Fibroblast of skin of right biceps (primary cell): ENCODE measurements at places on chromosomes 6 and 20.

DNA sequence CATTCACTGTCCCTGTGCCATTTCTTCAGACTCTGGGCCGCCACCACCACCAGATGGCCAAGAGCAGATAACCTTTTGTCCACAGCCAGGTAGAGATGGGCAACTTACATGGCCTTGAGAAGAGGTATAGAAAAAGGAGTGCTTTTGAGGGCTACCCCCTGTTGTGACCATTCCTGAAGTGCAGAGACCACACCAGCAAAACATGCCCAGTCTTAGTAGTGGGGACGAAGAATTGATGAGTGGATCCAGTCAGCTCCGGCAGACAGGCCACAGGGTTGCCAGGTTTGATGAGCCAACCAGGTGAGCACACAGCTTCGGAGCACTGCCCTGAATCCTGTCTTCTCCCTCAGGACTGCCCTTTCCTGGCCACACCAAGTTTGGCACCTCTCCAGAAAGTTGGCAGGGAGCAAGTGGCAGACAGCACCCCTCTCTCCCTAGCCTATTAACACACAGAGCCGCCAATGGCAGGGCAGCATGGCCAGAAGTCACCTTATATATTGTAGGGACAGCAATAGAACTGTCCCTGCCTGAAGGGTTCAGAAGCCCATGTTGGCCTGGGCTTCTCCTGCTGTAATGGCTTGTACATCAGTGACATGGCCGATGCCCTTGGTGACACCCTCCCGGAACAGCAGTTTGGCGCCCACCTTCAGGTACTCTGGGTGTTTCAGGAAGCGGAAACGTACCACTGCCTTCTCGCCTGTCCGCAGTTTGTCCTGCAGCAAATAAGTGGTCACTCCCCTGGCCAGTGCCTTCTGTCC is 7.8 kb downstream of the GTPBP2 start:
- DNase-seq: no peak

DNA sequence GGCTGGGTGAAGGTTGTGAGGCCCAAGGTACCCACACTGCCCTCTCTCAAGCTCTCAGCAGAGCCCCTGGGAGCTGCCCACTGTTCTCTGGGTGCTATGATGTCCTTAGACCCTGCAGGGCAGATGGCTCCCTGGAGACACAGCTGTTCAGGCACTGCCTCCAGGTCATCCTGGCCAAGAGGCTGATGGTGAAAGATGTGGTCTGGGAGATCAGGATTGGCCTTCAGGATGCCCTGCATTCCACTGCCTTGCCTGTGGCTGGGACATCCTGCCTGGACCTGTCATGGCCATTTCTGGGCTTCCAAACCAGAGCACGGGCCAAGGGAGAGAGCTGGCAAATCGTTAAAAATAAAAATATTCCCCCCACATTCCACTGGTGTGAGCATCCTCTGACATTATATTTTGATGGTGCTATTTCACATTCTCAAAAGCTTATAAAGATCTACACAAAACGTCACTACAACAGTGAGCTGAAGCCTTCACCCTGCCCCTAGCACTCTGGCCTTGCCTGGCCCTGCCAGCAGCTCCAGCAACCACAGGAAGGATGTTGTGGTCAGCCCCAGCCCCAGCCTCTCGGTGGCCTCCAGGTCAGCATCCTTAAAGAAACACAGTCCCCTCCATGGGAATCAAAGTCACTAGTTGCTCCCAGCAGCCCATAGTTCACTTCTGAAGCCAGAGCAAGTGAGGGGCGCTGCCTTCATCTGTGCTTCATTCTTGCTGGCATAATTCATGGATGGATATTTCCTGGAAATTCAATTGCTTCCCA is 13.5 kb upstream of the KCNK16 start:
- DNase-seq: peak; percentile 4

- no peak for DNase-seq
Measured at GRCh38 chr6:119333707-119334295, 15.8 kb downstream of the MAN1A1 start.

- DNase-seq: no peak
Measured at GRCh38 chr6:151676460-151676945, 131.0 kb upstream of the ESR1 start.

DNA sequence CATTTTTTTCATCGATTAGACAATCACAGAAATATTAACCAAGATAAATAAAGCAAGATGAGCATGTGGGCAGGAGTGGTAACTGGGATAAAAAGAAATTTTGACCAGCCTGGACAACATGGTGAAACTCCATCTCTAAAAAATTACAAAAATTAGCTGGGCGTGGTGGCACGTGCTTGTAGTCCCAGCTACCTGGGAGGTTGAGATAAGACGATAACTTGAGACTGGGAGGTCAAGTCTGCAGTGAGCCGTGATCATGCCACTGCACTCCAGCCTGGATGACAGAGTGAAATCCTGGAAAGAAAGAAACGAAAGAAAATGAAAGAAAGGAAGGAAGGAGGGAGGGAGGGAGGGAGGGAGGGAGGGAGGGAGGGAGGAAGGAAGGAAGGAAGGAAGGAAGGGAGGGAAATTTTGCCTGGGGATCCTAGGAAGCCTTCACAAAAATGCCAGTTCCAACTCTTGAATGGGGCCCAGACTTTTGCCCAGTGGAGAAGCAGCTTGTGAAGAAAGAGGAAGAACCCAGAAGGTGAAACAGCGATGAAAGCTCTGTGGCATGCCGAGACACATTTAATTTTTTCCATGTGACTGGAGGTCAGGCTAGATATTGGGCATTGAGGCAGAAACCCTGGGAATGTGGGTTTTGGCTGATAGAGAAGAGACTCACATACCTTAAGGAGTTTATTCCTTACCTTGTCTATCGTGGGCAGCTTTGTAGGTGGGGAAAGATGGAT is 20.3 kb downstream of the CCDC170 start:
- DNase-seq: no peak

- peak; percentile 73 for DNase-seq
Measured at GRCh38 chr6:146997062-146997461, 207.2 kb upstream of the STXBP5 start.

GRCh38 chr20:54014293-54014926 is 56.0 kb downstream of the BCAS1 start:
- DNase-seq: no peak

DNA sequence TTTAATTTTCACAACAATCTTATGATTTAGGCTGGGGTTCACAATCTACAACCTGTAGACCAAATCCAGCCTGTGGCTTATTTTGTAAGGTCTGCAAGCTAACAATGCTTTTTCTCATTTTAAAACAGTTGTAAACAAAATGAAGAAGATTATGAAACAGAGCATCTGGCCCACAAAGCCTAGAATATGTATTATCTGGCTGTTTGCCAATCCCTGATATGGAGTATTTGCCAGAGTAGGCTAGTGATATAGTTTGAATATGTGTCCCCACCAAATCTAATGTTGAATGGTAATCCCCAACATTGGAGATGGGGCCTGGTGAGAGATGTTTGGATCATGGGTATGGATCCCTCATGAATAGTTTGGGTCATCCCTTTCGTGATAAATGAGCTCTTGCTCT is 201.8 kb downstream of the DHX35 start:
- DNase-seq: no peak

DNA sequence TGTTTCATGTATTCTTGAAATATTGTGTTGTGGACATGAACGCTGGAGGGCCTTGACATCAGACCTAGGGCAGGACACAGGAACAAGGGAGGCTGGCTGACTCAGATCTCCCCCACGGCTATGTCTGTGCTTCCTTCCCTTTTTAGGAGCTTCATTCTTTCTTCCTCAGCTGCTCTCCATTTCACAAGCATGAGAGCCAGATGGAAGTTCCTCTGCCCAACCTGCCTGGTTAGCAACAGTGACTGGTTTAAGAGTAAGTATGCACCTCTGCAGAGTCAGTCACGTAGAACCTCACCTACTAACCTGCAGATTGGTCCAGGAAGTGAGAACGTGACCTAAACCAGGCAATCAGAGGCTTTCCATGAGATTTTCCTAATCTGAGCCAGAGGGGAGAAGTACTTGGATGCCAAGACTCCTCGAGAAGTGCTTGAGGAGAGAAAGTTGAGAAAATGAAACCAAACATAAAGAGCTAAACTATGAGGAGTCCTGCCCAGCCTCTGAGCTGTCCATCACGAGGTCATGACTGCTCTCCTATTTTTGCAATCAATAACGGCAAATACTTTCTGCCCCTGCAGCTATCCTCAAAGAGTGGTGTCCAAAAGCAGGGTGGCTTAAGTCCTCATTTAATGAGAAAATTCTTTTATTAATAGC is 465.2 kb upstream of the CITED2 start:
- no peak for DNase-seq

GRCh38 chr6:163745536-163746400 is 331.2 kb downstream of the QKI start:
- peak; percentile 99 for DNase-seq

DNA sequence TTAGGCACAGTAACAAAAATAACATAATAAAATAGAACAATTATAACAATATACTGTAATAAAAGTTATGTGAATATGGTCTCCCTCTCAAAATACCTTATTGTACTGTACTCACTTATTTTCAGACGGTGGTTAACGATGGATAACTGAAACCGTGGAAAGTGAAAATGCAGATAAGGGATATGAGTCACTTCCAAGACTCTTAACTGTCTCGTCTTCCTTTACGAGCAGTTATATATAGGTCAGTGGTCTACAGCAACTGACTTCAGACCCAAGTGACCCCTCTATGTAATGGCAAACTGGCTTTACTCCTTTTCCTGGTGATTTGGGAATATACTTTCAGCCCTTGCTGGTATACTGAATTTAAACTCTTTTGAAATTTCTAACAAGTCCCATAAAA is 261.4 kb downstream of the SLC35F1 start:
- no peak for DNase-seq

- DNase-seq: peak; percentile 19
Measured at GRCh38 chr6:33018904-33019303, 9.5 kb upstream of the HLA-DOA start.

DNA sequence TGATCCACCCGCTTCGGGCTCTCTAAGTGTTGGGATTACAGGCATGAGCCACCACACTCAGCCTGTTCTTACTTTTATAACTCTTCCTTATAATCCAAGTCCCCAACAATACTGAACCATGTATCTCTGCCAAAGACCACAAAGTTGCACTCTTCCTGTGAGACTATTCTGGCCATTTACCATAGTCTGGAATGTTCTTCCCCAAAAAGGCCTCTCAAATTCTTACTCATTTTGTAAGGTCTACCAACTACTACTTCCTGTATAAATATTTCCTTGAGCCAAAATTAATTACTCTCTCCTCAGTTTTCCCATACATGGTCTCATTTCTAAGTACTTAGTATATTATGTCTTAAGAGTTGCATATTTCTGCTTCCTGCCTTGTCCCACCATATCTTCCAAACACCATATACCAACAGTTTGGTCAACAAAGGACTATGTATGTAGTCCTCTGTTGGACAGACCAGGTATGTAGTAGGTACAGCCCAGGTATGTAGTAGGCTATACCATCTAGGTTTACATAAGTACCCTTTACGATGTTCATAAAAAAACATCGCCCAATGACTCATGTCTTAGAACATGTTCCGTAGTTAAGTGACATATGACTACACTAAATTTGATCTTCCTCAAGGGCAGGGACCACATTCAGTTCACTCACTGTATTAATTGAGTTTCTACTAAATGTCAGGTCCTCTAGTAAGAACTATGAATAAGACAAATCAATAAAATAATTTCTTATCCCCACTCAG is 22.0 kb downstream of the RANBP9 start:
- DNase-seq: peak; percentile 57

GRCh38 chr6:38024908-38025307 is 205.4 kb downstream of the ZFAND3 start:
- peak; percentile 60 for DNase-seq

- DNase-seq: peak; percentile 94
Measured at GRCh38 chr6:22113026-22113766, 183.6 kb downstream of the PRL start.

GRCh38 chr20:15862178-15862577 is 711.1 kb downstream of the KIF16B start:
- no peak for DNase-seq

GRCh38 chr6:169292338-169293124 is 38.9 kb upstream of the THBS2 start:
- DNase-seq: peak; percentile 97

- DNase-seq: no peak
Measured at GRCh38 chr6:2718334-2719092, 32.2 kb downstream of the MYLK4 start.
